ENCODE measurements at places on chromosomes 16 and 17.

DNA sequence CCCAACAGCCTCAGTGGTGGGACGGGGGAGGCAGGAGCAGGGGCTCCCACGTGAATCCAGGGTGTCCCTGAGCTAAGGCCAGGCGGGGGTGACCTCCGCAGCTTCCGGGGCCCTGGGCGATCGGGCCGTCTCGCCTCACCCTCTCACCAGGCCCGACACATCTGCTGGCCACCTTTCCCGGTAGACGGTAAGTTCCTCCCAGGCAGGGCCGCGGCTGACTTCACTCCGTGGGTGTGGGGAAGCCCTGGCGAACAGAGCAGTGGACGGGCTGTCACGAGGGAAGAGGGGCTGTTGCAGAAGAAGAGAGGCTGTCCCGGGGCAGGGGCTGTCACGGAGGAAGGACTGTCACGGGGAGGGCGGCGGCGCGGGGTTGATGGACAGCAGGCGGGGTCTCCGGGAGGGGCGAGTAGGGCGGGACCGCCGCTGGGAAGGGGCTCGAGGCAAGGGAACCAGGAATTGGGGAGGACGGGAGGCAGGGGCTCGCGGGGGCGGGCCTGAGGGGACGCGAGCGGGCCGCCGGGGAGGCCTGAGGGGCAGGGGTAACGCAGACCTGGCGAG, 498 bp downstream of the PKMYT1 start:
- no peak for DNase-seq

- DNase-seq: no peak
Measured at GRCh38 chr17:10314329-10314728, 58.5 kb downstream of the MYH13 start.

- no peak for DNase-seq
Measured at GRCh38 chr17:37300683-37301082, 75.1 kb upstream of the C17orf78 start.

DNA sequence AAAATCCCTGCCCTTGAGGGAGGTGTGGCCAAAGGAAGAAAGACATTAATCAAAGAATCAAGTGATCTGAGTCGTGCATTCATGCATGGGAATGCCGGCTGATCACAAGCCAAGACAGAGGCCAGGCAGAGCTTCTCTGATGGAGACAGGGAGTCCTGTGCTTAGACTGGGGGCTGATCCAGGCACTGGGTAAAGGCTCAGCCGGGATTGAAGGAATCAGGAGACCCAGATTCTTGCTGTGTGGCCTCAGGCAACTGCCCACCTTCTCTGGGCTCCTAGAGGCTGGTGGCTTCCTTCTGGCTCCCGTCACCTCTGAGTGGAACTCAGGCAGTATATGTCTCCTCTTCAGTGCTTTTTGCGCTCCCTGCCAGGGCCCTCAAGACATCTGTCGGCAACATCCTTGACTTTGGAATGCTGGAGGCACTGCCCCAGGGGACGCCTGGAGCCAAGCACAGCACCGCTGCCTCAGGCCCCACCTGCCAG, 17.7 kb downstream of the RAI1 start:
- DNase-seq: no peak

DNA sequence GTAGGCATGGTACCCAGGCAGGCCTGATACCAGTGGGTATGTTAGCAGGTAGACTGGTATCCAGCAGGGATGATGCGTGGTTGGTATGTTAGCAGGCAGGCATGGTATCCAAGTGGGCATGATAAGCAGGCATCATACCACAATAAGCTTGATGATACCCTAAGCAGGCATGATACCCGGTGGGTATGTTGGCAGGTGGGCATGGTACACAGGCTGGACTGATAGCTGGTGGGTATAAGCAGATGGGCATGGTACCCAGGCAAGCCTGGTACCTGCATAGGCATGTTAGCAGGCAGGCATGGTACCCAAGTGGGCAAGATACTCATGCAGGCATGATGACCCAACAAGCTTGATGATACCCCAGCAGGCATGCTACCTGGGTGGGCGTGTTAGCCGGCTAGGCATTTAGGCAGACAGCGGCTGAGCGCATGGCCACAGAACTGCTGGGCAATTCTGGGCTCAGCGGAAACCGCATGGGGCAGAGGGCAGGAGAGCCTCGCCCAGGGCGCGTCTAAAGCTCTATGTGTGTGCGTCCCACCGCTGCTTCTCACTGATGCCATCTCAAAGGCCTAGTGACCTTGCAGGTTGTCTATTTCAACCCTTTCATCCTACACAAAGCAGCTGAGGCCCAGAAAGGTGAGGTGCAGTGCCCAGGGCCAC, 2.3 kb downstream of the SGSH start:
- DNase-seq: no peak

DNA sequence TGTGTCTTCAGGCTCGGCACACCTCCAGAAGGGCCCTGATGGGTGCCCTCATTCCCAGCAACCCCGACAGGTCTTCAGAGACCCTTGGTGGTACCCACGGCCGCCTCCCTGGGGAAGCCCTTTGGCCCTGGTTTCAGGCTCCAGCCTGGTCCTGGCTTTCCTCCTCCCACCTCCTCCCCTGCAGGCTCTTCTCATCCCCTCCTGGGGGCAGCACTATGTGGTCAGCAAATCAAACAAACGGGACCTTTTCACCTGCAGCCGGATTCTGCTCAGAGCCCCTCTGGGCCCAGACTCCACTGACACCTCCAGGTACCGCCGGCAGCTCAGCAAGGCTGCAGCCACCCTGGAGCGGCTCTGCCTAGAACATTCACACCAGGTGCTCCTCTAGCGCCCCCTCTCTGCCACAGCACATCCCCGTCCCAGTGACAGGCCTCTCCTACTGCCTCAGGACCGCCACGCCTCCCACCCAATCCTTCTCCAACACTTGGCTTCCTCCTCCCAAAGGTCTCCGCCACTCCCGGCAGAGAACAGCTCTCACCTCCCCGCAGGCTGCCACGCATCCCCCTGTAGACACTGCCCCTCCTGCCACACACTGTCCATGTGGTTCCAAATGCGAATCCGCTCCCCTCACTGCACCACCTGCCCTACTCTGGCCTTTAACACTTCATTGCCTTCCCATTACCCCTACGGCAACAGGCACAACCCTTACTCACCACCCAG, 12.0 kb downstream of the CORO7 start:
- DNase-seq: no peak
